Central memory CD4-positive, alpha-beta T cell (primary cell): ENCODE measurements at places on chromosomes 5 and 9.

- no peak for DNase-seq
Observed at GRCh38 chr5:116626945-116627679, 52.5 kb upstream of the SEMA6A start.

DNA sequence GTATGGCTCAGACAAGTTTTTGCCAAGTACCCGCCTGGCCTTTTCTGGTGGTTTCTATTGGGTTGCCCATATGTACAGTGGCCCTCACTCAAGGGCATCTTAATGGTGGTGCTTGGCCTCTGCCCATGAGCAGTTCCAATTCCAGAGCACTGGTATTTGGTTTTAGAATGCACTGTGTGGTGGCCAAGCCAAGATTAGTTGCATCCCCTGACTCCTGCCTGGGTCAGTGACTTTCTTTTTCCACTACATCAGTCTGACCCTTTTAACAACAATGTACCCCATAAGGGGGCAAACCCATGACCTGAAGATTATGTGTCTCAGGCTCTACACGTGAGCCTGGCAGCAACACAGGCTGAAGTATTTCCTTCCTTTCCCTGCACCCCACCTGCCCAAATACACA is 34.2 kb downstream of the NPR3 start:
- DNase-seq = no peak

GRCh38 chr5:89728750-89729149 is 680.8 kb downstream of the CETN3 start:
- no peak for DNase-seq

DNA sequence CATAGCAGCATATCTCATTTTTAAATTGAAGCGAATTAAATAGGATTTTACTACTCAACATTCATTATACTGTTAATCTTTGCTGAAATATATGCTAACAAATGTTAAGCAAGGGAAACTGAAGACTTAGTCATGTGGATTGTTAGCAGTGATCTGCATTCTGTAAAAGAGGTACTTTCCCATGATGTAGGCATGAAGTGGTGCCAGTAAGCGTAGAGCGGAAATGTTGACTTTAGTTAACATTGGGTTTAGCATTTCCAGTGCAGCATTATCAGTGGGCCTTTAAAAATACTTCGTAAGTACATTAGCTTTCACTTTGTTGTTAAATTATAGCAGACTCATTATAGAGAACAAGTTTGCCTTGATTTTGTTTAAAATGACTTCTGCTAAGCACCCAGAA is 130.3 kb downstream of the CDC42SE2 start:
- peak; percentile 79 for DNase-seq

DNA sequence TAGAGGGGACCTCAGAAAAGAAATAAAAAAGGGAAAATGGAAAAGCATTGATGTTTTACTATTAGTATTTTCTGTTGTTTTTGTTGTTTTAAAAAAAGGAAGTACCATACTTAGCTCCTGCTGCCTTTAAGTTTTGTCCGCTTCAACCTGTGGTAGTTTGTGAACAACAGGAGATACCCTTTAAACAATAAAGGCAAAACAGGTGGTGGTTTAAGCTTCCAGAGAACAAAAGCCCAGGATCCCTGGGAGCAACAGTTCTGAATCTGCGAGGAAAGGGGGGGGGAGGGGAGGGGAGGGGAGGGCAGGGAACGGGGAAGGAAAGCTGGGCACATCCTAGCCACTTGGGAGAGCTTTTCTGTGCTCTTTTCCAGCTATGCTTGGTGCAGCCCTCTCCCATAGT is 2.1 kb upstream of the PSIP1 start:
- DNase-seq = no peak

GRCh38 chr9:115000217-115000639 is 69.8 kb upstream of the TNFSF8 start:
- no peak for DNase-seq

DNA sequence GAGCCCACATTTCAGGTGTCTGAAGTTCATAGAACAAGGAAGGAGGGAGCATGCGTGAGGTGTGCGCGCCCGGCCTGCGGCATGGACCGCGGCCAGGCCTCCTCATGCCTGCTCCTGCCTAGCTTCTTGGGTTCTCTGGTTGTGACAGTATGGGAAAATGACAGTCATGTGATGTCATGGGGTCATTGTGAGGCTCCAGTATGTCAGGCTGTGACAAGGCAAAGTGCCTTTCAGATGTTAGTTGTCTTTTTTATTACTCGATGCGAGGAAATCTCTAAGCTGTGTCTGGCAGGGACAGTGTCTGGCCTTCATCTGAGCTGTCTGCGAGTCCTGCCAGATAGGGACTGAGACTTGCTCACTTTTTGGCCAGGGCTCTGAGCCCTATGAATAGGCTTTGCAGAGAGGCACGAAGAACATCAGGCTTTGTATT is 13.3 kb downstream of the UCK1 start:
- DNase-seq = no peak

- no peak for DNase-seq
Observed at GRCh38 chr5:82551840-82552385, 273.8 kb upstream of the RPS23 start.

DNA sequence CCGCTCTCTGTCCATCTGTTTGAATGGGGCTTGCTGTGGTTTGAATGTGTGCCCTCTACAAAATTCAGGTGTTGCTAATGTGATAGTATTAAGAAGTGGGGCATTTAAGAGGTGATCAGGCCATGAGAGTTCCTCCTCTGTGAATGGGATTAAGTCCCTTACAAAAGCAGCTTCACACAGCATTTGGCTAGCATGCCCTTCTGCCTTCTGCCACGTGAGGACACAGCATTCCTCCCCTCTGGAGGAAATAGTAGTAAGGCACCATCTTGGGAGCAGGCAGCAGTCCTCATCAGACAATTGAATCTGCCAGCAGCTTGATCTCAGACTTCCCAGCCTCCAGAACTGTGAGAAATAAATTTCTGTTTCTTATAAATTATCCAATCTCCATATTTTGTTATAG is 540.2 kb downstream of the CSNK1G3 start:
- no peak for DNase-seq
